Pons (tissue), 1 donor: ENCODE measurements at places on chromosomes 11 and 22.
A peak's percentile ranks its signal among the peaks of the same experiment; 100 is the strongest.

DNA sequence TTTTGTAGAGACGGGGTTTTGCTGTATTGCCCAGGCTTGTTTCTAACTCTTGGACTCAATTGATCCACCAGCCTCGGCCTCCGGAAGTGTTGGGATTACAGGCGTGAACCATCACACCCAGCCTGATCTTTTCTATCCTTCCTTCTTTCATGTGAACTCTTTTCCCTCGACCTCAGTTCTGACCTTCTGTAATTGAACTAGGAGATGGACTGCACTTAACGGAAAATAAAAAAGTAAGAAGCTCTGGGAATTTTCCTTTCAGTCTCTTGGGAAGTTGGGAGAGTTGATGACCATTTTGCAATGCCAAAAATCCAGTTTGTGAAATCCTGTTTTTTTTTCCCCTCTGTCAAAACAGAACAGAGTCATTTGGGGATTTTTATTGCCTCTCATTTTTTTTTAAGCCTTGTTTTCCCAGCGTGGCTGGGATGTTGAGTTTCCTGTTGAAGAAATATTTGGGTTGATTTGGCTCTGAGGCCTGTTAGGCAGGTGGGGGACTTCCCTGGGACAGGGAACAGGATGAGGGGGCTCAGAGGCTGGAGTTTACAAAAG, 26.9 kb upstream of the CYB5R3 start:
- DNase-seq = no peak

GRCh38 chr11:66011785-66012303, at the start of gene CST6:
CST6 (plus strand) TSS chr11:66012008; CDS start chr11:66012045, 37 bp downstream.
- DNase-seq = no peak

GRCh38 chr11:28566339-28567089, 458.3 kb downstream of the METTL15 start:
- peak; percentile 15 for DNase-seq

- DNase-seq = no peak
Observed at GRCh38 chr11:20670932-20671403, 1.6 kb downstream of the NELL1 start.

DNA sequence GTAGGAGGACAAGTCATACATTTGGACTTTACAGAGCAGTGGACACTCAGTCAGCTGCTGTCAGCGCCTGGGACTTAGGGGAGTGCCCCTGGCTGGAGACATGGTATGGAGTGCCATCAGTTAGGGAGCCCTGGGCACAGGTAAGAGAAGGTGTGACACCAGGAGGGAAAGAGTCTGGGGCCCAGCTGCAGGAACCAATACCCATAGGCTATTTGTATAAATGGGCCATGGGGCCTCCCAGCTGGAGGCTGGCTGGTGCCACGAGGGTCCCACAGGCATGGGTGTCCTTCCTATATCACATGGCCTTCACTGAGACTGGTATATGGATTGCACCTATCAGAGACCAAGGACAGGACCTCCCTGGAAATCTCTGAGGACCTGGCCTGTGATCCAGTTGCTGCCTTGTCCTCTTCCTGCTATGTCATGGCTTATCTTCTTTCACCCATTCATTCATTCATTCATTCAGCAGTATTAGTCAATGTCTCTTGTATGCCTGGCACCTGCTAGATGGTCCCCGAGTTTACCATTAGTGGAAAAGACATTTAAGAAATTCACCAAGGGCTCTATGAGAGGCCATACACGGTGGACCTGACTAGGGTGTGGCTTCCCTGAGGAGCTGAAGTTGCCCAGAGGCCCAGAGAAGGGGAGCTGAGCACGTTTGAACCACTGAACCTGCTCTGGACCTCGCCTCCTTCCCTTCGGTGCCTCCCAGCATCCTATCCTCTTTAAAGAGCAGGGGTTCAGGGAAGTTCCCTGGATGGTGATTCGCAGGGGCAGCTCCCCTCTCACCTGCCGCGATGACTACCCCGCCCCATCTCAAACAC, 850 bp upstream of the MIF start:
- DNase-seq = no peak

- no peak for DNase-seq
Observed at GRCh38 chr22:29018293-29019189, 43.1 kb downstream of the C22orf31 start.

GRCh38 chr22:41822317-41823057, 10.4 kb upstream of the SREBF2 start:
- DNase-seq = peak; percentile 82

DNA sequence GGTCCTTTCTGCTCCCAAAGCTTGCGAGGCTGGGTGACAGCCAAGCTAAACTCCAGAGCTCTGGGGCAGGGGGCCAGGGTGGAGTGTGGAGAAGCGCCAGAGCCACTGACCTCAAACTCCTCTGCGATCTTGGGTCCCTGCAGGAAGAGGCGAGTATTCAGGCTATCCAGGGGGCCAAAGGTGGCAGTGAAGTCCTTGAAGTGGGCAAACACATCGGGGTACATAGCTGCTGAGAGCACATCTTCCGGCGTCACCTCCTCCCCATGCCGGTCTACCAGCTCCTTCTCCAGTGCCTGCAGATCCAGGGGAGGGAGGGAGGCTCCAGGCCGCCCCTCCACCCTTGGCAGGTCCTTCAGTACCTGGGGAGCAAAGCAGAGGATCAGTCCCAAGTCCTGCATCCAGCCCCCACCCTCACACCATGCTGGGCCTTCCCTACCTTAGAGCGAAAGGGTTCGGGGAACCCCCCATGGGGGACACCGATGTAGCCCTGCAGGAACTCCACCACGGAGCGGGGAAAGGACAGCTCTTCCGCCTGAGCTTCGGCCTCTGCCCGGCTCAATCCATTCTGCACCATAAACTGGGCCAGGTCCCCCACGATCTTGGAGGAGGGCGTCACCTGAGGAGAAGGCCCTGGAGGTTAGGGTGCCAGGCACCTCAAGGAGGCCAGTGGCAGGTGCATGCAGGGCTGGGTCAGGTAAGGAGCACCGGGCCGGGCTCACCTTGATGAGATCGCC, 6.4 kb downstream of the RCE1 start:
- DNase-seq = no peak

- peak; percentile 74 for DNase-seq
Observed at GRCh38 chr11:34637303-34637702, 16.4 kb downstream of the EHF start.

- no peak for DNase-seq
Observed at GRCh38 chr11:96763244-96763643, 373.4 kb downstream of the JRKL start.

DNA sequence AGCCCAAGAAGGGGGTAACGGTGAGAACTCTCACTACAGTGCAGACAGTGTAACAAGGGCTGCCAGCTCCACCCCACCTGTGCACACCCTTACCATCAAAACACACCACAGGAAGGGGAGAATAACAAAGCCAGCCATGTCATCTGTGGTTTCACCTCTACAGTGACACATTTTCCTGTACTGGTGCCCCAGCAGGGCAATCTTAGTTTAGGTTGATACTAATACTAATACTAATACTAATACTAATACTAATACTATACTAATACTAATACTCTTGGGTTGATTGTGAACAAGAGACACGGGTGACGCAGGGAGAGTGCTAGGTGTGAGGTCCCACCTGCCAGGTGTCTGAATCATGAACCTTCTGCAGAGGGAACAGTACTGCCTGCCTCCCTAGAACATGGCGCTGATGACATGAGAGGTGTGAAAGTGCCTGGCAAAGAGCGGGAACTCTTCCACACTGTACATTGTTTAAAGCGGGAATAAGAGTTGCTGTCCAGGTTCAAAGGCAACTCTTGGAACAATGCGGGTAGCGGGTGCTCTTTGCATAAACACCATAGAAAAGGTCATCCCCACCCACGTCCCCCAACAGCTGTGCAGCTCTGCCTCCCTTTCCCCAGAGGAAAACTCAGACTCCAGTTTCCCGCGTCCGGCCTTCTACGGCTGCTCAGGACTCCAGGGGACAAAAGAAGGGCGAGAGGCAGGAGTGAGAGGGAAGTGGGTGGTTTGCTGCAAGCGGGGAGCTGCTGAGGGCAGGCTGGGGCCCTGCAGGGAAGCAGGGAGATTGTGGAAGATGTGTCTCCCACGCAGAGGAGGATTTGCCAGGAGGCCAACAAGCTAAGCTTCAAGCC, 25.0 kb upstream of the TMPRSS4 start:
- DNase-seq = no peak

- DNase-seq = no peak
Observed at GRCh38 chr11:122617926-122618325, 37.6 kb upstream of the UBASH3B start.

DNA sequence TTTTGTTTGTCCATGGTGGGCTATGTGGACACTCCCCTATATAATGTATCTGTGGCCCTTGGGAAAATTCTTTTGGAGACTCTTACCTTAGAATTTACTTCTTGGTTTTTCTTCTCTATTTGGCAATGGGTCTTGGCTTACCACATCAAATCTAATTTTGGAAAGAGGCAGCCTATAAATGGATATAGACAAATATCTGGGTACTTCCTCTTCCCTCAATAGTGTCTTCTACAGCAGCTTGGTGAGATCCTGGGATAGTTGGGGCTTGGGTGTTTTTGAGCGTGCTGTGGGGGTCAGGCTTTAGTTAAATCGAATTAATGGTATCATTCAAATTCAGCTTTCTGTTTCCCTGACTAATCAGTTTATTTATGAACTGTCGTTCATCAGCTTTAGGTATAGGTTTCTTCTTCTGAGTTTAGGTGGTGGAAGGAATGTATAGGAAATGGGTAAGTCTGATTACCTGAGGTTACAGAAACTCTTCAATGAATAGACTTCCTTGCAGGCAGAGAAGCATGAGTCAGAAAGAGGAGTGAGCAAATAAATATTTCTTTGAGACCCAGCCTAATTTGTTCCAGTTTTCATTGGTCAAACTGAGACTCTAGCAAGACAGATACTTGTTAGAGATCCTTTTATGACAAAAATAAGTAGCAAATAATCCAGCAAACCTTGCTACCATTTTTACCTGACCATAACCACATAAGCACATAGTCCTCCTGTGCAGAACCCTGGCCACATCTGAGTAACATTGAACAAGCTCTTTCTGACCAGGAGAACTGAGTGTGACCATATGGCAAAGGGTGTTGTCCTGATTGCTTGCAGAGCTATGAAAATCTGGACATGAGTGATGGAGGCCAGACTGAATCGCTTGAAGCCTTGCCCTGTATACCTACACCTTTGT, 68.6 kb upstream of the SORL1-AS1 start:
- DNase-seq = peak; percentile 76

- DNase-seq = no peak
Observed at GRCh38 chr22:29117799-29118477, 45.1 kb downstream of the KREMEN1 start.

DNA sequence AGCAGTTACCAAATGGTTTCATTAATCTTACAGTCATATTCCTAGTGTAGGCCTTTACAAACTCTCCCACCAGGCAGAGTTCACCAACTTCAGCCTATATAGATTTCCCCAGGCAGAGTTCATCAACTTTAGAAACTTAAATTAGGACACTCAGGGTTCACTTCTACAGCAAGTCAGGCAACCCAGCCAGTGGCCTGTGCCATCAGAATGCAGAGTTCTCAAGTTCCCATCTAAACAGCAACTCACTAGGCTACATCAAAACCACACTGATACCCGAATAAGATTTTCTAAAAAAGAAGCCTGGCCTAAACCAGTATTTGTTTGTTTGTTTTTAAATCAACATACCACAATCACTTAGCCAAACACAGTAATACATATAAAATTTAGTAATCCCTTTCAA, 33.7 kb downstream of the PICALM start:
- DNase-seq = no peak

- DNase-seq = no peak
Observed at GRCh38 chr11:129249351-129249750, 57.2 kb upstream of the ARHGAP32 start.

- DNase-seq = peak; percentile 58
Observed at GRCh38 chr11:63813035-63813562, at the start of gene SPINDOC. SPINDOC (plus strand) TSS chr11:63813456; CDS start chr11:63813687, 231 bp downstream.

DNA sequence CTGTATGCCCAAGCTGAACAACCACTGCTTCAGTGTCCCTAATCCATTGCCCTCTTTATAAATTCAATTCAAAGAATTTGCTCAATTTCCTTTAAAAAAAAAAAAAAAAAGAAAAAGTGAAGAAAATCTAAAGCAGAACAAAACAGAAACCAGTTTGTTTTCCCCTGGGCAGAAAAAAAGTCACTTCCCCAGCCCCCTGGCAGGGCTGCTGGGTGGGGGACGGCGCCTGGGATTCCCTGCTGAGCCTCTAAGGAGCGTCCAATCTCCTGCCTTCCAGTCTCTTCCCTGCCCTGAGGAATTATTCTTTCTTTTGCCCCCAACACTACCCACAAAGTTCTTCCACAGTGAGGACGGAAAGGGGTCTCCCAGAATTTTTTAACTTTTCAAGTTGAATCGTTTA, 23.9 kb downstream of the DKK3 start:
- no peak for DNase-seq

DNA sequence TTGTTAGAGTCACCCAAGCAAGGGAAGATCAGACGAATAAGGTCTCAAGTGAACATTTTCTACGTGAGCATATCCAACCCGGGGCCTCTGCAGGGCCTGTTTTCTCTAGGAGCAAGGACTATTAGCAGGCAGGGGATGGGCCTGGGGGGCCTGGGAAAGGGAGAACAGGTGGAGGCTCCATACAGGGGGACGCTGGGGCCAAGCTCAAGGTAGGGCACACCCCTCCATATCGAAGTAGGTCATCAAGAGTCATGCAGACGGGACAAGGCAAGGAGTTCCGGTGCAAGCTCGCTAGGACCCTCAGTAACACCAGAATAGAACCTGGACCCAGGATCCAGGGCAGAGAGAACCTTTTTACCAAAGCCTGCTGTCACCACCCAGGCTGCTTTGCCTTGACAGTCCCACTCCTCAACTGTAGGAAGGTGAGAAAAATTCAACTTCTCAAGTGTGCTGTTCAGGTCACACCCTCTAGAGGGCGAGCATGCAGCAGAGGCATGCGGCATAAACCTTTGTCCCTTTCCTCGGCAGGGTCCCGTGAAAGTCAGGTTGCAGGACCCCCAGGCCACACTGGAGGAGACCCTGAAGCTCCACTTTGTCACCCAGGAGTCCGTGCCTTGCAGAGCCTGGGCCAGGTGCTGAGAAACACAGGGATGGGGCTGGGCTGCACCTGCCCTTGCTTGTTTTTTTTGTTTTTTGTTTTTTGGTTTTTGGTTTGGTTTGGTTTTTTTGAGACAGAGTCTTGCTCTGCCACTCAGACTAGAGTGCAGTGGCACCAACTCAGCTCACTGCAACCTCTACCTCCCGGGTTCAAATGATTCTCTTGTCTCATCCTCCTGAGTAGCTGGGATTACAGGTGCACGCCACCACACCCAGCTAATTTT, 8.6 kb upstream of the APOBEC3B start:
- DNase-seq = no peak

- DNase-seq = no peak
Observed at GRCh38 chr11:84930863-84931262, 696.3 kb downstream of the DLG2 start.

- peak; percentile 92 for DNase-seq
Observed at GRCh38 chr11:95068549-95068948, 1.8 kb downstream of the SRSF8 start.

- DNase-seq = no peak
Observed at GRCh38 chr11:74008373-74009229, at the start of gene UCP3. UCP3 (minus strand) TSS chr11:74009085; CDS start chr11:74007042, 2,043 bp downstream.

DNA sequence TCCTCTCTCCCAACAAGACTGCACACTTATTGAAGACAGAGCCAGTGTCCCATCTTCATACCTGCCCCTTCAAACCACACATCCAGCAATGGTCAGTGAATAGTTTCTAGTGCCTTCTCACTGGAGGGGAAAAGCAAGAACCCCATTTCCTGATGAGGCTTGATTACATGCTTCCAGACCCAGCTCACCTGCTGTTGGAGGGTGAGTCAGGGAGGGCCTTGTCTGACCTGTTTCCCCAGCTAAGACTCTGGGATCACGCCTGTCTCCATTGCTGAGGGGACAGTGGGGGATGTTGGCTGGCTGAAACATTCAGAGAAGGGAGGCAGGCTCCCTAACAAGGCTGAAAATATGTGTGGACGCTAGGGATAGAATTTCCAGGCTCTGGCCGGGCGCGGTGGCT, 27.5 kb upstream of the ZDHHC13 start:
- DNase-seq = no peak
